ENCODE measurements at places on chromosomes 12 and 14. TPM values are rescaled to one million over a fixed set of nuclear protein-coding genes. Genes with fewer than 3 reads are reported as not detected.

Gene NID2
- 14.6 TPM for total RNA-seq

Gene KRT2
- total RNA-seq: not detected

Gene CACNA2D4
- 7.0 TPM for total RNA-seq

Gene FGF6
- not detected for total RNA-seq

Gene CAPZA3
- total RNA-seq: not detected

Gene KRT7
- total RNA-seq: 257 TPM

GRCh38 chr12:124720004-124720680 is 143.5 kb downstream of the SCARB1 start:
- no peak for DNase-seq

DNA sequence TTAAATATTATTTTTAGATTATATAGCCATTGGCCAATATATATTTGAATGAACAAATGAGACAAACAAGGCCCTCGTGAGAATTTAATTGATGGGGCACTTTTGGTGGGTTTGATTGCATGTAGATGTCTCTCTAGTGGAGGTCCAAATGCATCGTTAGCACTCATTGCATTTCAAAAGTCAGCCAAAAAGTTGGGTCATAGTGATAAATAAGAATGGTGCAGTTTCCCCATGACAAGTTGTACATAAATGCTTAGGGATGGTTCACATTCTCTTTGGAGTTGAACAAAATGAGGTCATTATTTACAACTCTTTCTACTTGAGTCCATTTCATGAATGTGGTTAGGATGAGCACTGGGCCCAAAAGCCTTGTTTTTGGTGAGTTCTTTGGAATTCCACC is 1.0 kb downstream of the BEST3 start:
- DNase-seq: no peak

DNA sequence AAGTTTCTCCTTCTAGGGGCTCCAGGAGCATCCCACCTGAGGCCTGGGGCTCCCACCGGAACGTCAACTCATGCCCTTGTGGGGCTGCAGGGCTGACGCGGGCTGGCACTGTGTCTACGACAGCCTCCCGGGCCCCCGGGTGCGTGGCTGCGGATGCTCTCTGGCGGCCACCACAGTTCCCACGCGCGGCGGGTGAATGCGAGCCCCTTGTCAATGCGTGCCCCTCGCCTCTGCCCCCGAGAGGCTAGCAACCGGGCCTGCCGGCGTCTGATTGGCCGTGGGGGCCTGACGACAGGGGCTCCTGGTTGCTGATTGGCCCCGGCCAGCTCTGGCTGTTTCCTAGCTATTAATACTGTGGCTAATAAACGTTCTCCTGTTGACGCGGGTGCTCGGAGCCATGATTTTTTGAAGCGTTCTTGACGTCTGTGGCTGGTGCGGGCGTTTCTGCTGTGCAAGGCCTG is 1.8 kb upstream of the MEG3 start:
- DNase-seq: no peak

DNA sequence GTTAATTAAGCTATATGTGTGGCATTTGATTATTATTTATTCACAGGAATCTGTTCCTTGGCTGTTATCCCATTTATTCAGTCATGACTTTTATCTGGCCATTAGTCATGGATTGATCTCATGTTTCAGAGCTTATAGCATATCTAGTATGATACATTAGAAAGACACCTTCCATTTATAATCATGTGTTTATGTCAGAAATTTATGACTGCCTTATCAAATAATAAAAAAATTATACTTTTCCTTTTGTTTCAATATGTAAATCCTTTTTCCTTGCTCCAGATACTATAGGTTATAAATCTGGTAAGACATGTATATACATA is 248.0 kb upstream of the PDE3A start:
- no peak for DNase-seq

DNA sequence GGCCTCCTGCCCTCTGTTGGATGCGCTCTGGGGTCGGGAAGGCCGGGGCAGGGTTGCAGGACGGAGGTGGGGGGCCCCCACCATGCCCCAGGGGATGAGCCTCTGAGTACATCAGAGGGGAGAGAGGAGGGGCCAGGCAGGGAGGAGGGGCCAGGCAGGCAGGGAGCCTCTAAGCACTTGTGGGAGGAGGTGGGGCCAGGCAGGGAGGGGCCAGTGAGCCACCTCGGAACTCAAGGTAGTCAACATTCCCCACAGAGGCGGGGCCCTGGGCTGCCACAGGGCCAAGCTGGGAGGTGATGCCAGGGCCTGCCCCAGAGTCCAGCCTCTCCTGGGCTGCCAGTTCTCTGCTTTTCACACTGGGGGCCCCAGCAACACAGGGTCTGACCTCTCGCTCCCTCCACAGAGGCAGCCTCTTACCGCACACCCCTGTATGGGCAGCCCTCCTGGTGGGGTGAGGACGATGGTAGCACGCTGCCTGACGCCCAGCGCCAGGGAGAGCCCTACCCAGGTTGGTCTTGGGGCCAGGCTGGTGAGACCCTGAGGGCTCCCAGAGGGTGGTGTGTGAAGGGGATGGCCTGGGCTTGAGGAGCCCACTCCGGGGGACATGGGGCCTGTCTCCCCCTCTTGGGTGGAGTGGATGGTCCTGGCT is 17.4 kb downstream of the CEP170B start:
- peak; percentile 82 for DNase-seq

GRCh38 chr12:68040450-68041075 is 51.3 kb downstream of the IFNG-AS1 start:
- DNase-seq: no peak

GRCh38 chr14:94127330-94127729 is 2.1 kb downstream of the IFI27L2 start:
- no peak for DNase-seq

DNA sequence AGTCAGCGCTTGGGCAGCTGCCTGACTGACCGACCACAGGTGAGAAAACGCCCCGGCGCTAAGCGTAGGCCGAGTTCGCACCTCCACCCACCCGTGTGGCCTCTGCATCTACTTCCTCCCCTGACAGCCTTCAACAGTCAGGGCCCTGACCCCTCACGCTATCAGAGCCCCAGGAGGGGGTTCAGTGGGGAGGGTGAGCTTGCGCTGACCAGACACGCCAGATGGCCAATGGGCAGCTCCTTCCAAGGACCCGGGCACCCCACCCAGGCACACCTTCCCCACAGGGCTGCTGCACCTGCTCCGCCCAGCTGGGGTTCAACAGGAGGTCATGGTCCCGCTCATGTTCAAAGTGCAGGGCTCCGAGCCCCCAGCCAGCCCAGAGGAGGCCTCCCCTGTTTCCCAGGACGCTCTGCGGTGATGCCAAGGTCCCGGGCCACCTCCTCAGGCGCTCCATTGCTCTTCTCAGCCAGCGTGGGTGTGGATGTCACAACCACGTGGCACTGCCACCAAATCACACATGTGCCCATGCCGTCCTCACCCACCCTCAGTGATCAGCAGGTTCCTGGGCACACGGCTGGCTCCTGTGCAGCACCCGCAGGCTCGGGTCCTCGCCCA is 48.7 kb upstream of the BCL11B start:
- no peak for DNase-seq

DNA sequence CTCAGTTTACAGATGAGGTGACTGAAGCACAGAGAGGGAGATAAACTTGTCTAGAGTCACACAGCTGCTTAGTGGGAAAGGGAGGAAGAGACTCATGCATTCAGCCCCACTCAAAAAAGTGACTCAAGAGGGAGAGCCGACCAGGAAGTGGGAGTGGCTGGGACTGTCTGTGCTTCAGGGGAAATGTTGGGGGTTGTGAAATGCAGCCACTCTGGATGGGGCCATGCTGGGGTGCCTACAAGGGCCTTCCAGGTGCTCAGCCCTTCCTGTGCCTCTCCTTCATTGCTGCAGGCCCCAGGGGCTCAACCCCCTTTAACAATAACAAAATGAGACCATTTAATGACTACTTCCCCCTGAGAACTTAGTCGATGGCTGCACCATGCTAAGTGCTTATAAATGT is 41.8 kb downstream of the CACNA1C start:
- DNase-seq: no peak

- DNase-seq: no peak
Observed at GRCh38 chr12:14982562-14982961, 9.7 kb downstream of the PDE6H start.

DNA sequence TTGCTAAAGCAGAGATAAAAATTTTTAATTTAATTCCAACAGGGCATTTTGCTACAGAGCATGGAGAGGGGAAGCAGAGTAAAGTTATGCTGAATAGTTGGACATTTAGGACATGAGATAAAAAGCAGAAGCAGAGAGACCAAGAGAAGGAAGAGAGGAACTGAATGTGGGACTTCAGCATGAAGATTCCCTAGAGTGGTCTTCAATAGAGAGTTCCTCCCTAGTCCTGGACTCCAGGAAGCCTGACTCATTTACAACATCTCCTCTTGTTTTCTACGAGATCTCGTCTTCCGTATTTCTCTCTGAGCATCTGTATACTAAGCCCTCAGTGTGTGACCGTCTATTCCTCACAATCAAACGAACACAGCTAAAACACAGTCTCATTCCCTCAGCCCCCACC is 35.2 kb upstream of the IFT81 start:
- DNase-seq: no peak

DNA sequence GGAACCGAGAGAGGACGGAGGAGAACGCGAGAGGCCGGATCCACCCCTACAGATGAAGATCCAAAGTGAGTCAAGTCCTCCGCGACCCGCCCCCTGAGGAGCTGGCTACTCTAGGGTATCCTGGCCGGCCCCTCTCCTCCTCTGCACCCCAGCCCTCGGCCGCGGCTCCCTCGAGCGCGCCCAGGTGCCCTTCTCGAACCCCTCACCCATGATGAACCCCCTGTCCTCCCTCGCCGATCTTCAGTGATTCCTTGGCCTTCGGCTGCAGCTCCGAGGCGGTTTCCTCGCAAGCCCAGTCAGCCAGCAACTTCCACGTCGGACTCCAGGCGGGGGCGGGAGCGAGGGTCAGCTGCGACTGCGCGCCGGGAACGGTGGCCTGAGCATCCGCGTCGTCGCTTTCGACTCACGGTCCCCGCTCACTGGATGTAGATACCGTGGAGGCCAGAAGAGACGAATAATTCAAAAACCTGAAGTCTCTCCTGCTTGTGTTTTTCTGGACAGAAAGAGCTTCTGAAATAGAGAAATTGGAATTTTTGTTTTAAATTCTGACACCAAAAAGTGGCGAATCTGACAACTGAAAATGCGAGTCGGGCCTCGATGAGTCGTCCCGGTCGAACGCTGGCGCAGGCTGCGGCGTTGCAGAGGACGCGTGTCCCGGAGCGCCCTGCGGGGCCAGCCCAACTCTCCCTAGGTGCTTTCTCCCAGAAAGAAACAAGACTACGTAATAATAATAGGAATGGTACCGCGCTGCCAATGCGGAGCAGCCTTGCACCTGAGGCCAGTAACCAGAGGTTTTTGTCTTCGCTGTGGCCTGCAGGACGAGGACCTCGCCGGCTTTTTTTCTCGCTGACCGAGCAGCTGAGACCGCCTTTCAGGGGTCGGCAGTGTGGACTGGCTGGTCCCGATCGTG is at the start of gene ARL1:
TSS of gene ARL1 (minus strand) at position 337 of the 910 bp plus-strand sequence. CDS start at position 210, 127 bp downstream.
- DNase-seq: peak; percentile 92

Data from lower lobe of right lung (tissue), 2 donors.